Posterior vena cava (tissue), 2 donors: ENCODE measurements at places on chromosomes 12 and 14. TPM values are rescaled to one million over a fixed set of nuclear protein-coding genes. Genes with fewer than 3 reads are reported as not detected.
A peak's percentile ranks its signal among the peaks of the same experiment; 100 is the strongest.

- DNase-seq, result no peak
Observed at GRCh38 chr12:94145191-94145983, 3.0 kb upstream of the PLXNC1 start.

DNA sequence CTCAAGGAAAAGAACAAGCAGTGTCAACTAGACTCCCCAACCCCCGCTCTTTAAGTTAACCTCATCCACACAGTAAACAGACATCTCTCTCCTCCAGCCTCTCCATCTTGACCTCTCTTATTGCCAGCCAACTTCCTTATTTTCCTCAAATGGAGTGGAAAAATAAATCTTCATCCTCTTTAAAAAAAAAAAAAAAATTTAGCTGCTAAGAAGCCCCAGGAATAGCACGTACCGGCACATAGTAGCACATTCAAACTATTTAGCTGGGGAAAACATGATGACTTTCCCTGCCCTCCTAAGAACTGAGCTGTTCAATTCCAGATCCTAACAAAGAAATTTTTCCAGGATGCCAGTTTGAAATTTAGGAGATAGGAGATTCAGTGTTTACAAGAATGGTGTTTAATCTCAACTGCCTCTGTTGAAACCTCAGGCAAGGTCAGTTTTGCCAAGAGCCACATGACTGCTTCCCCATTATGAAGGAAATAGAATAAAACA, 90.8 kb downstream of the EPS8 start:
- no peak for DNase-seq

NPAS3 gene
- total RNA-seq, result 2.6 TPM

GRCh38 chr14:103192246-103192840, 69.1 kb downstream of the TNFAIP2 start:
- no peak for DNase-seq

KRT85 gene
- total RNA-seq, result not detected

DNA sequence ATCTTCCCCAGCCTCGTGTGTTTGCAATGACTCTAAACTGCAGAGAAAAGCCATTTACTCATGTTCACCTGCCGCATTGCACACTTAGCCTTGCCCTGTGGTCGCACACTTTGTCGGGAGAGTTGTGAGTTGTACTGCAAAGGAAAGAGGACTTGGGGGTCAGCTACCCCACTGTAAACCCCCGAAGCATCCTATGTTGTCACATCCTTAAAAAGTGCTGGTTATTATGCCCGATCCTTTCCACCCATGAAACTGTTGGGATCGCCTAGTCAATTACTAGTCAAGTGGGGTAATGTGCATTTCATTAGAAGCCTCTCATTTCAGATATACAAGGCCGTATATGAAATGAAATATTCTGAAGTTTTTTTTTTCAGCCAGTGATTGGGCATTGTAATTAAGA, 98.2 kb downstream of the SRRM4 start:
- no peak for DNase-seq

GRCh38 chr12:100365411-100365810, 8.5 kb downstream of the SLC17A8 start:
- no peak for DNase-seq

DNA sequence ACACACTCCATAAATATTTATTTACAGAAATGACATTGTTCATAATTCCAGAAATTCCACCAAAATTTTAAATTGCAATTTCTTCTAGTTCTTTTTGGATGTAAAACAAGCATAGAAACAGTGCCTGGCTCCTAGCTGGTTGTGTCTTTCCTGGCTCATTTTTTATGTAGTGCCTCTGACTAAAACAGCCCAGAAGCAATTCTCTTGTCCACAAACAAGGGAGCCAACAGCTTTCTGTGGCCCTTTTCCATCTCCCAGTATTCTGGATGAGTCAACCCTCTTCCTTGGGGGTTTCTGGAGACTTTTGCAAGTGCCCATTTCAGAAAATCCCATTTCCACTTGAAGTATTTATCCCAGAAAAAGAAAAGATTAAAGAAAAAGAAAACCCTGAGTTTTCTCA, 141.4 kb downstream of the PHLDA1 start:
- DNase-seq, result no peak

- DNase-seq, result no peak
Observed at GRCh38 chr12:75779891-75780496, 251.6 kb downstream of the PHLDA1 start.

- peak; percentile 88 for DNase-seq
Observed at GRCh38 chr12:117874842-117875434, 93.9 kb downstream of the KSR2 start.

DNA sequence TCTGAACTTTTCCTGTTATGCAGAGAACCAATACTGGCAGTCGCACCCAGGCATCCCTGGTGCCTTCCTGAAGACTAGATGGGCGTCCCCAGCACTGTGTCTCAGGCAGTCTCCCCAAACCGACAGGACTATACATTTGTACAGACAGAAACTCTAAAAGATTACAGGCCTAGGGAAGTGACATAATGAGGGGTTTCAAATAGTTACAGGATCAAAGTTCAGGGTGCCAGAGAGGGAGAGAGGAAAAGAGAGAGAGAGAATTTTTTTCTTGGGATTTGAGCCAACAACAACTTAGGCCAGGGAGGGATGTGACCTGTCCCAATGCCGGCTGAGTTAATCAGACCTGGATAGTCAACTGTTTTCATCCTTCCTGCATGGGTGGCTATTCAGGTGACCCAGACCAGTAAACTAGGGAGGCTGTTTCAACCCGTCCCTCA, 9.3 kb upstream of the GMFB start:
- no peak for DNase-seq

- peak; percentile 96 for DNase-seq
Observed at GRCh38 chr12:10212739-10213131, at the start of gene GABARAPL1. GABARAPL1 (plus strand) TSS chr12:10212877; CDS start chr12:10213130, 253 bp downstream.

DNA sequence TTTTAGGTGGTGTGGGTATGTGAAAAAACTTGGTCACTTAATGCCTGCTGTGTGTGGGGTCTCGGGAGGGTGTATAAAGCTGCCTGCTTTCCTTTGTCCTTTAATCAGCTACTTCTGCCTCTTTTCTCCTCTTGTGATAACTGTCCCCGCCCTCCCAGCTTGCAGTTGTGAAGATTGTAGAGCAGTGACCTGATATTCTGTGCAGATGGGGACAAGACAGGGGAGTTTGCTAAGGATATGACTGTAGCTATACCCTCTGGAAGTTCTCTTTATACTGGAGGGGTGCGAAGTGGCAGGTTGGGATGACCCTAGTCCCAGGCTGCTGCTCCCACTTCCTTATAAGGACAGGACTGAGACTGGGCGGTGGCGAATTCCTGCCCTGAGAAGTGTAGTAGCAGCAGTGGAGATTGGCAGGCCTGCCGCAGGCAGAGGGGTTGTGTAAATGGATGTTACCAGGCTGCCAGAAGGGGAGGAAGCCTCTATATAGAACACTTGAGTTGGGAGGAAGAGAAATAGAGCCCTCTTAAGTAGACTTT, 835 bp downstream of the MYL6 start:
- DNase-seq, result peak; percentile 94

- DNase-seq, result peak; percentile 80
Observed at GRCh38 chr12:34108405-34108803, 86.1 kb downstream of the ALG10 start.

DNA sequence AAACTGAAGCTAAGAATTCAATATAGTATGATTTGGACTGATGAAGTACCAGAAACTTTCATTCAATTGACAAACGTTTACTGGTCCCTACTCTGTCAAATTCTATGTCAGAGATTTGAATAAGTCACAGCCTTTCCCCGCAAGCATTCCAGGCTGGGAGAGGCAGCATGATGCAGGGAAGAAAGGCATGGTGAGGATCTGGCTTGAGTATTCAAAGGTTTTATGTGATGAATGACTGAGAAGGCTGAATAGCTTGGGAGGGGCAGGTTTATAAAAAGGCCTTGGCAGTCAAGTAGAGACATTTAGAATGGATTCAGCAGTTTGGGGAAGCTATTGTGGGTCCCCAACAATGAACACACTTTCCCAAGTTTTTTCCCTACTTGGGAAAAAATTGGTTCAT, 431.8 kb downstream of the DPF3 start:
- DNase-seq, result no peak

DNA sequence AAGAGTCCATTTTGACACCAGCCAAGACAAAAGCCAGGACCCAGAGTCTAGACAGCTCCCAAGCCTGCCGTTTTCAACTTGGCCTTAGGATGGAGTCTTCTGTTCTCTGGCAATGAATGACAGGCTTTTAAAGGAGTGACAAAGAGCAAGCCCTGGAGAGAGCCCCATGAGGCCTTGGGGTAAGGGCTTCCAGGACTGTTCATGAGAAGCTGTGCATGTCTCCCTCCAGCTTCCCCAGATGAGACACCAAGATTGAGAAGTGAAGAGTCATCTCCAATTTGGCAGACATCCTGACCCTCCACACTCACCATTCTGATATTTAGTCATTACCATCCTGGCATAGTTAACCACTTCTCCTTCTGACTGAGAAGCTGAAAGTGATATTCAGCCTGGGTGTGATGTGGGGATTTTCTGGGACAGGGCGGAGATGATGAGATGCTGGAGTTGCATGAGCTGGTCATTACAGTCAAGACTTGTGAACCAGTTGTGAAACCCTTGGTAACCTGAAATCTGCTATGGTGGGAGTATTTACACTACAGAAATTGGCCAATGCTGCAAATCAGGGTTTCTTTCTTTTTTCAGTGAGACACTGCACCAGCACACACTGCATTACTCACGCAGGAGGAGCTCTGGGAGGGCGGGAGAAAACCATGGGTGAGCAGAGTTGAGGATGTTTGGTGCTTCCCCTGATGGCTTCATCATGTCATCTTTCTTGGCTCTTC, 77.8 kb downstream of the VCPKMT start:
- DNase-seq, result no peak

TMEM119 gene
- total RNA-seq, result 12.7 TPM

DNA sequence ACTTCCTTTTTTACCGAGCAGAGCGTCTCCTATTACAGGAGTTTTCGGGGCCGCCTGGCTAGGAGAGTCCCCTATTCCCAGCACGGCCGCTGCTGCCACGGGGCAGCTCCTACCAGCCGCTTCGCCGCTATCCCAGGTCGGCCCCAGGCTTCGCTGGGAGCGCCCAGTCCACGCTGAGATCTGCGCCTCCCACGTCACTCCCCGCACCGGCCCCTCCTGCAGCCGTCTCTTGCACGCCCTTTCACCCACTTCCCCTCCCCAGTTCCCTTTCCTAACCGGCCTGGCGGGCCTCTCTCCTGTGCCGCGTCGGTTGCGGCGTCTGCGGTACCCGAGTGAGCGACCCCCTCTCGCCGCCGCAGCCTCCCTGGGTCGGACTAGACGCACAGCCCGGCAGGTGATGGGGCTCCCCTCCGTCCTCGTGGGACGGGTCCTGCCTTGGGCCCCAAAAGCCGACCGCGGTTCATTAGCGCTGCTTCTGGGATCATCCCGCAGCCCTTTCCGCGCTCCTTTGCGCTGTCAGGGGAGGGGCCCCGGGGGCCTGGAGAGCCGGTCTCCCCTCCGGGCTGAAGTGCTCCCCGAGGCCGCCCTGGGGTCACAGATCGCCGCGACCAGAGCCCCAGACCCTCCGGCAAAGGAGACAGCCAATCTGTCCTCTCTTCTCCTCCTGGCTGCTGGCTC, 1318.4 kb downstream of the TMEM121 start:
- peak; percentile 89 for DNase-seq

GRCh38 chr14:57865403-57866198, at the start of gene SLC35F4:
SLC35F4 (minus strand) TSS chr14:57866092.
- DNase-seq, result peak; percentile 73

GRCh38 chr12:96866801-96867590, 40.1 kb upstream of the NEDD1 start:
- DNase-seq, result no peak

DNA sequence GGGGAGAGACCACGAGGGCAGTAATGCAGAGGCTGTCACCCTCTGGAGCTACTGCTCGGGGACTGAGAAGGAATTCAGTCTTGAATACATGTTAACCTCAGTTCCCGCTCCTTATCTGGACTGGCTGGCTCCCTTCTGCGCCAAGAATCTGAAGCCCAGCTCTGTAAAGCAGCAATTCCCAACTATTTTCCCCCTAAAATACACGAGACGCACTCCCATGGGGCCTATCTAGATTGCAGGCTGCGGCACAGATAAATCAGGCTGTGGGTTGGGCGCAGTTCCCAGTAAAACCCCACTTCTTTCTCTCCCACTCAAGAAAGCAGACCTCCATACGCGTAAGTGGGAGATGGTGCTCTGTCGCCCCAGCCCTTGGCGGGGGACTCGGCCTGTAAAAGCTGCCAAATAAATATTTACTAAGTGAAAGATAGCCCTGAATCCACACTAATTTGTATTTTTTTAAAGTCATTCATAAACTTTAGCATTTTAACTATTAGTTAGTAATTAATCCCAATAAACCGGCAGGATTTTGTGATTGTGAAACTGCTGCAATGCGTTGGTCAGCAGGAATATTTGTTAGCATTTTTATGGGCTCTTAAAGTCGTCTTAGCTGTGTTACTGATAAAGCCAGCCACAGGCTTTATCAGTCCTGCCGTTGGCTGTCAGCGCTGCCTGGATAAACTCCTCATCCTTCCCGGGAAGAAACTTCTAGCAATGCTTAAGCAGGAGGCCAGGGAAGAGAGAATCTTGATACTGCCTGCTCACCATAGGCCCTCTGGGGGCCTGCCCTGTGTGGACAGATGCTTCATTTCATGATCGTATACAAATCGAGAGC, 17.8 kb downstream of the FBXL14 start:
- no peak for DNase-seq

- DNase-seq, result no peak
Observed at GRCh38 chr14:61417141-61417540, 95.8 kb downstream of the PRKCH start.

CKAP4 gene
- total RNA-seq, result 71.8 TPM

DNA sequence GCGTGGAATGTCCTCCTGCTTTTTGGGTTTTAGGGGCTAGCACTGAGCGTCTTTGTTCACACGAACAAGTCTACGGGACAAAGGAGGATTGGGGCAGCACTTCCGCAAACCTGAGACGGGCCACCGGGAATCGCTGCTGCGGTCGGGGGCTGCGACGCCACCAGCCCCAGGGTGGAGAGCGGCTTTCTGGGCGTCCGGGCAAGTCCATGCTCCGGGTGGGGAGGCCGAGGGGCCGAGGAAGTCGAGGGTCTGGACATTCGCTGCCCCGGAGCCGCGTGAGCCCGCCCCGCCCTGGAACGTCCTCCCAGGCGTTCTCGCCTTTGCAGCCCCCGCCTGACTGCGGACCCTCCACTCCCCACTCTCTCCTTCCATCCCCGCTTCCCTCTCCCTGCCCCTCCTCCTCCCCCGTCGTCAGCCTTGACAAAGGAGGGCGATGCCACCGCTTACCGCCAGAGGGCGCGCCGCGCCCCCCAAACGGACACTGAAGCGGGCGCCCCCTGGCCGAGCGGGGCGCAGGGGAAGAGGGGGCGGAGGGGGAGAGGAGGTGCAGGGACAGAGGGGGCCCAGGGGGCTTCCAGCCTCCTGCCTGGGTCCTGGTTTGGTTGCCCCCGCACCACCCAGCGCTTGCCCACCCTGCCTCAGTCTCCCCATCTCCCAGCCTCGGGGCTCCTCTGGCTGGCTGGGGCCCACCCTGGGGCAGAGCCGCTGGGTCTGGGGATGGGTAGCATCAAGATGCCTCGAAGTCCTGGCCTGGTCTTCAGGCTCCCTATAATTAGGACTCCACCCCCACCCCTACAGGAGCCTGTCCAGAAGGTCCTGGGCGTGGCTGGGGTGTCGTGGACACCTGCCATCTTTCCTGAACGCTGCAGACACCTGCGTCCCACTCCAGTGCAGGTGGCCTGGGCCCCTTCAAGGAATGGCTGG, 39.1 kb upstream of the INF2 start:
- DNase-seq, result peak; percentile 87
